ENCODE measurements at places on chromosomes 12 and 14. TPM values are rescaled to one million over a fixed set of nuclear protein-coding genes. Genes with fewer than 3 reads are reported as not detected.

GNB3 gene
- not detected for total RNA-seq

IL22 gene
- not detected for total RNA-seq

OVCH1 gene
- total RNA-seq, result not detected

ITGA7 gene
- 0.24 TPM for total RNA-seq

LMO3 gene
- total RNA-seq, result not detected

SLC8A3 gene
- total RNA-seq, result 4.5 TPM

MFAP5 gene
- 2.3 TPM for total RNA-seq

DAO gene
- total RNA-seq, result not detected

TMPRSS12 gene
- total RNA-seq, result not detected

GALNT6 gene
- 30.8 TPM for total RNA-seq

KRT73 gene
- not detected for total RNA-seq

CDC42BPB gene
- 53.4 TPM for total RNA-seq

IGF1 gene
- 0.68 TPM for total RNA-seq

AKAP3 gene
- total RNA-seq, result 2.5 TPM

GALNT16 gene
- total RNA-seq, result not detected

DAD1 gene
- 328 TPM for total RNA-seq

LALBA gene
- not detected for total RNA-seq

SMIM41 gene
- not detected for total RNA-seq

TSPAN11 gene
- 2.2 TPM for total RNA-seq

Data from SJSA1 (cell line).